Stimulated activated CD4-positive, alpha-beta T cell treated with anti-CD3 and anti-CD28 coated beads, Interleukin-1b, Interleukin-23, amount 100 ng/mL, for 1 hour (primary cell): ENCODE measurements at places on chromosomes 1 and 21.

DNA sequence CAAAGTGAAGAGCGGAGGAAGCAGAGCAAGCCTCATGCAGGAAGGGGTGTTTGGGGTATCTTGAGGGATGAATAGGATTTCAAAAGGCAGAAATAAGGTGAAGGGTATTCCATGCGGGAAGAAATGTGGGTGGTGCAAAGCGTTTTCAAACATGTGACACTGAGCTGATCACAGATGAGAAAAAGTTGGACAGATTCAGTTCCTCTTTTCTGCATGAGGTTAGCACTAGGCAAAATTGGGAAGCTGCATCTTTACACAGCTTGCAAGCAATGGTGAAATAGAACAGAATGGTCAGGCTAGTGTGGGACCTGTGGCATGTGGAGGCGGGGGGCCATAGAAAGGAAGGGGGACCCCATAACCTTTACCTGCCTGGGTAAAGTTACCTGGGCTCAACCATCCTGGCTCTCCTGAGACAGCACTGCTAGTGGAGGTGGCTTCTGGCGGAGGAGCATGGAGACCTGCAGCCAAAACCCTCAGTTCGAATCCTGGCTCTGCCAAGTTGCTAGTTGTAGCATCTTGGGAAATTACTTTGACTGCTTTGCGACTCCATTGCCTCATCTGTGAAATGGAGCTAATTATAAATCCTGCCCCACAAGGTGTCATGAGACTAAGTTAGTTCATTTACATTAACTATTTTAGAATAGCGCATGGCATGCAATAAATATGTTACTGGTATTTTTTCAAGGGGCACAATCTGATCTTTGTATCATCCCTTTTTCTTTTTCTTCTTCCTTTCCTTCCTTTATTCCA, 16.4 kb downstream of the KCNA10 start:
- no peak for DNase-seq

GRCh38 chr1:198837278-198838021, 198.6 kb downstream of the PTPRC start:
- no peak for DNase-seq

DNA sequence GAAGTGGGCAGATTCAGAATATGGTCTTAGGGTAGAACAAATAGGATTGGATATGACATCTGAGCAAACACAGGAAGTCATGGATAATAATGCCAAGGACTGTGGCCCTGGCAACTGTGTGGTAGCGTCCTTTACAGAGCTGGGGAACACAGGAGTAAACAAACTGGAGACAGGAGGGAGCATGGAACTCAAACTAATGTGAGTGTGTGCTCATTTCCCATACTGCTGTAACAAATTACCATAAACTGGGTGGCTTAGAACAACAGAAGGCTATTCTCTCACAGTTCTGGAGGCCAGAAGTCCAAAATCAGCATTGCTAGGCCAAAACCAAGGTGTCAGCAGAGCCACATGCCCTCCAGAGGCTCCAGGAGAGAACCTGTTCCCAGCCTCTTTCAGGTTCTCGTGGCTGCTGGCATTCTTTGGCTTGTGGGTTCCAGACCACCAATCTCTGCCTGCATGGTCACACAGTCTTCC, 106.4 kb downstream of the TGFBR3 start:
- no peak for DNase-seq

DNA sequence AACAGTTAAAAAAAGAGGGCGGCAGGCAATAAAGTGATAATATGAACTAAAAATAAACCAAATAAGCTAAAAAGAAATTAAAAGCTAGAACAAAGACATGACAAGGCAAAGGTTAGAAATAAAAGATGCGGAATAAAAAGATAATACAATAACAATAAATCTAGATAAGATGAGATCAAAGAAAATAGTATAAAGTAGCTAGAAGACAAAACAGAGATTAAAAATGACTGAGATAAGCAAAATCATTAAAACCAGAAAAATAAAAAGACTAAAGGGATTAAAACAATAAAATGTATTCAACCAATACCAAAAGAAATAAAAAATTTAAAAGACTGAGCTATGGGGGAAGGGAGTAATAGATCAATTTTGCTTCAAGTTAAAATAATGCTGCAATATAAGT, 10.8 kb upstream of the SOX13 start:
- DNase-seq = no peak

DNA sequence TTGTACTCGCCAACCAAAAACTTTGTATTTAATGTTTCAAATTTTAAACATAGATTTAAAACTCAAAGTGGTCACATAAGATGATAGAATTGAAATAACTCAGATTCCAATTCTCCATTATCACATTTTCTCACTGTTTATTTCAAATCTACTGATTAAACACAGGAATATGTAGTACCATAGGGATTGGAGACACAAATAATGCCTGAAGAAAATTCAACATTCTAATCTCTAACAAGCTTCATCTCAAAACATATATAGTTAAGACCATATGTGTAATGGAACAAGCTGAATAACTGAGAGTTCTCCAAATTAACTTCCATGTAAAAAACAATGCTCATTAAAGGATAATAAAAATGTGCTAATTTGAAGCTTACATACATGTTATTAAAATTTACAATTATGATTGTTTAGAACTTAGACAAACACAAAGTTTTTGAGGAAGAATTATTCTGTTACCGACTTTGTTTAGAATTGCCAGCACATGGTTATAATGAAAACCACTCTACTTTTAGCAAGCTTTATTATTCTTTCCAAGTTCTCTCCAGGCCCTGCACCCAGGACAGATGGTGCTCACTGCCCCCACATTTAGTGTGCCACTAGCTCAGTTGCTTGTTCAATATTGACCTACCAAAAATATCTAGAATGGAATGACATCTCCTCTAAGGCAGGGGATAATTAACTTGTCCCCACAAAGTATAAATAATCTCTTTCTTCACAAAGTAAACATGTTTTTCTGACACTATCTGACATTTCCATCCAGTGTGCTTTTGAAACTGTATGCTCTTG, 467.2 kb downstream of the TTLL7 start:
- no peak for DNase-seq

- no peak for DNase-seq
These were observed 3.6 kb downstream of the ZNF362 start for GRCh38 chr1:33259879-33260278.

- DNase-seq = no peak
These were observed 14.0 kb downstream of the GTF2B start for GRCh38 chr1:88877382-88877825.

DNA sequence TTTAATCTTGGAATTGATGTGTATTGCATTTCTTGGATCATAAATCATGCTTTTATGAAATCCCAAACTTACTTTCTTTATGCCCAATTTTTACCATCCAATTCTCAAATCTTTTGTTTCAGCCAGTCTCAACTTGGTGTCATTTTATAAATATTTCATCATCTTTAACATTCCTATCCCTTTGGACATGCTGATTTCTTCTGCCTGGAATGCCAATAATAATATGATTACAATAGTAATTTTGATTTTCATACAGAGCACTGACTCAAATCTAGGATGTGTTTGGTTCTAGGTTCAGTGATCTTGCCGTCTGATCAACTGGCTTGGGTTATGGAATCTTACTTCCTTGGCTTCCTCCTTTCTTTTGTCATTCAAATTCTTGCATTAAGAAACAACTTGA, 12.8 kb downstream of the RRP15 start:
- no peak for DNase-seq

GRCh38 chr1:99738858-99739465, 27.5 kb downstream of the FRRS1 start:
- no peak for DNase-seq

- no peak for DNase-seq
These were observed 125.0 kb upstream of the KCNK2 start for GRCh38 chr1:214957330-214958137.

DNA sequence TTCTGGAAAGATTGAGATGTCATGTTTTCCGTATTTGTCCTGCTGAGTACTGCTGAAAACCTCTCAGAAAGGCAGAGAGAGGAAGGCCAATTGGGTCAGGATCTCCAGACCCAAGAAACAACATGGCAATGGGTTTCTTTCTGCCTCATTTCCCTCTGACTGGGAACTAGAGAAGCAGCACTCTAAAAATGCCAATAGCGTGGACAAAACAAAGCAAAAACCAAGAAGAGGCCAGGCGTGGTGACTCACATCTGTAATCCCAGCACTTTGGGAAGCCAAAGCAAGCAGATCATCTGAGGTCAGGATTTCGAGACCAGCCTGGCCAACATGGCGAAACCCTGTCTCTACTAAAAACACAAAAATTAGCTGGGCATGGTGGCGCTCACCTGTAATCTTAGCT, 18.3 kb downstream of the TNFRSF9 start:
- DNase-seq = no peak

GRCh38 chr1:32241001-32241763, 5.8 kb upstream of the FAM167B start:
- no peak for DNase-seq

DNA sequence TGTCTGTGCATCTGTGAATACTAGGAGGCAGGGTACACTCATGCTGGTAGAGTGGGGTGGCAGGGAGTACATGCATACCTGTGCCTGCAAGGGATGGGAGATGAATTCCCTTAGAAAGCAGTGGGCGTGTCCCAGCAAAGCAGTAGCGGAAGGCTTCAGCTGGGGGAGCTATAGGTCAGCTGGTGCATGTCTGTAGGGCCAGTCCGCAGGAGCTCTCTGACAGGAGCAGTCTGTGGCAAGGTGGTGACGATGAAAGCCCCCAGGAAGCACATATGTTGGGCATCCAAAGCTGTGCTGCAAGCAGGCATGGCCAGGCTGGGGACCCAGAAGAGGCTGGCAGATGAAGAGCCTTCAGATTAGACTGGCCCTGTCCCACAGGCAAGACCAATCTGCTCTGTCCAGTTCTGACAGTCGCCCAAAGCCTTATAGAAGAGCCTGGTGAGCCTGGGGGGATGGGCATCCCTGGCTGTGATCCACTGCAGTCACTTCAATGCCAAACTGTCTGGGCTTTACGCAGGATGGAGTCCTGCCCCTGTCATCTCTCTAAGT, 1.8 kb upstream of the OR2M4 start:
- DNase-seq = no peak

GRCh38 chr1:71583756-71584155, 502.9 kb upstream of the ZRANB2 start:
- DNase-seq = no peak

DNA sequence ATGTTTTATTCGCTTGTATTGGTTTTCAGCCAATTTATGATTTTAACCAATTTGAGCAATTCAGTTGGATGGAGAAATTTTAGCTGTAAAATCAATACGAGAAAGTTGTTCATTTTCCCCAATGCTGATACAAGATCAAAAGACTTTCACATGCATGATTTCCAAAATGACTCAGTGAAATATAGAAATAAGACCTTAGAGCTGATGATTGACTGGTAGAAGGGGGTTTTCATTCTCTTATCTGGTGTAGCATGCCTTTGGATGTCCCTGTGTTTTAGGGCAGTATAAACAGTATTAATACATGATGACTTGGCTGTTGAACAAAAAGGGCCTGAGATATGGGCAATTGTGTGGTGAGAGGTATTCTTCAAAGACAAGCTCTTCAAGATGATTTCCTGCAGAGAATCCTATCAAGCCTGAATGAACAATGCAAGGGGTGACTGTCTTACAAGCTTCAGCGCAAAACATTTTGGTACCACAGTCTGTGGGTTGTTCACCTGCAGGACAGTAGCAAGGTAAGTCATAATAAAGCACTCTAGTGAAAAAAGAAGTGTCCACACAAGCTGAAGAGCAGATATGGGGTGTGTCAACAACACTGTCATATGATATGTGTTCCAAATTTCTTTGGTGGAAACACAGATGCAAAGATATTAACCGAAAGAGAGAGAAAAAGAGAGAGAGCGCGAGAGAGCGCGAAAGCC, 156.2 kb downstream of the TNFSF18 start:
- DNase-seq = no peak

GRCh38 chr1:33400153-33400911, 30.6 kb downstream of the PHC2 start:
- DNase-seq = no peak

GRCh38 chr1:76330991-76331603, 256.6 kb downstream of the ST6GALNAC3 start:
- DNase-seq = peak; percentile 13

GRCh38 chr1:228046421-228047182, 35.9 kb upstream of the ARF1 start:
- DNase-seq = no peak

DNA sequence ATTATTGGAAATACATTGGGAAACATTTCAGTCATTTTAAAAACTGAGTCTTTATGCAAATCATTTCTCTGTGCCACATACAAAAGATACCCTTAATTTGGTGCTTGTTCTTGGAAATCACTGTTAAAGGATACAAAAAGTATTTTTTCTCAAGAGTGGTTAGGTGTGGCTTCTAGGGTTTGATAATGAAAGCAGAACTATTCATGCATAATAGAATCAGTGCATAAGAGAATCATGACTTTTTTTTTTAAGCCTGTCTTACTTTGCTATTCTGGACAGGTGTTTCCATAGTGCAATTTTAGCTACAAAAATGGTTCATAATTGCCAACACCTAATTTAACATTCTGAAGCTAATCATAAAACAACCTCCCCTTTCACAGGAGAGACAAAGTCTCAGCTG, 233.0 kb upstream of the NRIP1 start:
- DNase-seq = no peak

DNA sequence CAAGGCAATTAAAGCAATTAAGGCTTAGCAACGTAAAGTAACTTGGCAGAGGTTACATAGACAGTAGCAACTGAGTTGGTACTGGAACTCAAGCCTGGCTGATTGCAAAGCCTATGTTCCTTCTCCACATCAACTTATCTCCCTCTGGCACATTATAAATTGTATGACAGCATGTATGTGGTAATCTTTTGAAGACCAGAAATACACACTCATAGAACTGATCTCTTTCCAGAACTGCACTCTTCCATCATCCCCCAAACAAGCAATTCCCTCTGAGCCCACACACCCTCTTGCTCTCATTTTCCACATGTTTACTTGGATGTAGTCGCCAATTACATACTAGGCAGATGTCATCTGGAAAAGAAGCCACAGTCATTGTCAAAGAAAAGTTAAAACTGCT, 502.2 kb downstream of the PLPP3 start:
- no peak for DNase-seq

DNA sequence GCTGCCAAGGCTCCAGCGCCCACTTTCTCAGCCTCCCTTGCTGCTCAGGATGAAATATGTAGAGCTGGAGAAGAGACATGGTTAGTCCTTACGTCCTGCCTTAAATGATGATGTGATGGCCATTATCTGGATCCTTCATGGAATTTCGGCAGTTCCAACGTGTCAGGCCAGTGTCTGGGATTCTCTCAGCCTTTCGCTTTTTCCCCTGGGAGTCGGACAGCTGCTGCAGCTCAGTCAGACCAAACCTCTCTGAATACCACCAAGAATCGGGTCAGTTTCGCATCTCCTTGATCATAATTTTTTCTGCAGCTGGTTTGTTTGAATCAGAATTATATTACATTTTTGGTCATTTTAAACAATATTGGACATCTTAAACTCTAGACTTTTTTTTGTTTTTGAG, 22.3 kb upstream of the KLHDC8A start:
- no peak for DNase-seq

GRCh38 chr1:209307846-209308245, 275.7 kb upstream of the CAMK1G start:
- no peak for DNase-seq

- no peak for DNase-seq
These were observed 30.7 kb upstream of the WASF2 start for GRCh38 chr1:27520651-27521050.
